Hematopoietic multipotent progenitor cell treated with erythropoietin and hydrocortisone succinate and interleukin-3 and kit ligand, for 15 days (in vitro differentiated cells): ENCODE measurements at places on chromosomes 1 and 21.

DNA sequence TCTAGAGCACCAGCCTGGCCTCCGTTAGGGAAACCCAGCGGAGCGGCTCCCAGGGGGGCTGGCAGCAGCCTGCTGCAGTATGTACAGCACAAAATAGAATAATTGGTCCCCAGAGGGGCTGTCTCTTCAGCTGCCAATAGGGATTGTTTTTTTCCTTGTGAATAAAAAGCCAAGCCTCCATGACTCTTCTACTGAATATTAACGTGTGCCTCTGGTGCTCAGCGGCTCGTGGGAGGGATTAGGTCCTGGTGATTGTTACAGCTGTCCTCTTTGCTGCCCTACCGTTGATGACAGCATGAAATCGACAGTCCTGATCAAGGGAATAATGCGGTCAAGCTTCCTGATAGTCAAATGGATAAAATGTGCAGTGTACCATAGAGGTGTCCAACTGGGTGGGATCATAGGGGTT lies 190.7 kb upstream of the RUNX1 start:
- no peak for DNase-seq

GRCh38 chr1:233163696-233164095 lies 131.8 kb downstream of the PCNX2 start:
- DNase-seq = no peak

DNA sequence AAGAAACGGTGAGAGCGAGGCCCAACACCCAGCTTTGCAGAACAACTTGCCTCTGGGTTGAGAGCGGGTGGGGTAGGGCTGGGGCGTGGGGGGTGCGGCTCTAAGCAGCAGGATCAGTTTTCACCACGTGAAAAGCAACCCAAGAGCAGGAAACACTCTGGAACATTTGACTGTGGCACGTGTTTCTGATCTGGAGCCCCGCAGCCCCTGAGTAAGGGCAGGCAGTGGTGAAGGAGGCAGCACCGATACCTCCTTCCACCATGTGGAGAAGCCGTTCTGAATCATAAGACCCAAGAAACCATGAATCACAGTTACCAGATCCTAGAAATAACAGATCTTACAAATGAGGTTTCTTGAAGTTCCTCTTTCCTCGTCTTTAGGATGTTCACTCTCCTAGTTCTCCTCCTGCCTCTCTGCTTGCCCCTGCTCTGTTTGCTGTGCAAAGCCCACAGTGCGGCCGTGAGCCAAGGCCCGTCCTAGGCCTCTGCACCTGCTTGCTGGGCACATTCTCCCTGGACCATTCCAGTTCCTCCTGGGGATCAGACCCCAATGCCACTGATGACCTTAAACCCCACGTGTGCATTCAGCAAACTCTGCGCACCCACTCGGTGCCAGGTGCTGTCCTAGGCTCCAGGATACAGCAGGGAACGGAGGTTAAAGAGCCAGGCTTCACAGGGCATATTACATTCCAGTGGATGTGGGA lies 31.9 kb downstream of the SLC1A7 start:
- DNase-seq = no peak

GRCh38 chr1:26401891-26402290 lies 8.7 kb upstream of the LIN28A start:
- no peak for DNase-seq

DNA sequence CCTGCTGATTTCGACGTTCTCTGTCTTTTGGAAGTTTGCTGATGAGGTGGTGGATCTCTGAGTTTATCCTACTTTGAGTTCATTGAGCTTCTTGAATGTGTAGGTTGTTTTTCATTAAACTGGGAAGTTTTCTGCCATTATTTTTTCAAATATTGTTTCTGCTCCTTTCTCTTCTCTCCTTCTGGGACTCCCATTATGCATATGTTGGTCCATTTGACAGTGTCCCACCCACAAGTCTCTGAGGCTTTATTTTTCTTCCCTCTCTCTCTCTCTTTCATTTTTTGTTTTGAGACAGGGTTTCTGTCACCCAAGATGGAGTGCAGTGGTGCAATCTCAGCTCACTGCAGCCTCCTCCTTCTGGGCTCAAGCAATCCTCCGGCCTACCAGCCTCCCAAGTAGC lies 11.7 kb downstream of the TNFRSF18 start:
- no peak for DNase-seq

DNA sequence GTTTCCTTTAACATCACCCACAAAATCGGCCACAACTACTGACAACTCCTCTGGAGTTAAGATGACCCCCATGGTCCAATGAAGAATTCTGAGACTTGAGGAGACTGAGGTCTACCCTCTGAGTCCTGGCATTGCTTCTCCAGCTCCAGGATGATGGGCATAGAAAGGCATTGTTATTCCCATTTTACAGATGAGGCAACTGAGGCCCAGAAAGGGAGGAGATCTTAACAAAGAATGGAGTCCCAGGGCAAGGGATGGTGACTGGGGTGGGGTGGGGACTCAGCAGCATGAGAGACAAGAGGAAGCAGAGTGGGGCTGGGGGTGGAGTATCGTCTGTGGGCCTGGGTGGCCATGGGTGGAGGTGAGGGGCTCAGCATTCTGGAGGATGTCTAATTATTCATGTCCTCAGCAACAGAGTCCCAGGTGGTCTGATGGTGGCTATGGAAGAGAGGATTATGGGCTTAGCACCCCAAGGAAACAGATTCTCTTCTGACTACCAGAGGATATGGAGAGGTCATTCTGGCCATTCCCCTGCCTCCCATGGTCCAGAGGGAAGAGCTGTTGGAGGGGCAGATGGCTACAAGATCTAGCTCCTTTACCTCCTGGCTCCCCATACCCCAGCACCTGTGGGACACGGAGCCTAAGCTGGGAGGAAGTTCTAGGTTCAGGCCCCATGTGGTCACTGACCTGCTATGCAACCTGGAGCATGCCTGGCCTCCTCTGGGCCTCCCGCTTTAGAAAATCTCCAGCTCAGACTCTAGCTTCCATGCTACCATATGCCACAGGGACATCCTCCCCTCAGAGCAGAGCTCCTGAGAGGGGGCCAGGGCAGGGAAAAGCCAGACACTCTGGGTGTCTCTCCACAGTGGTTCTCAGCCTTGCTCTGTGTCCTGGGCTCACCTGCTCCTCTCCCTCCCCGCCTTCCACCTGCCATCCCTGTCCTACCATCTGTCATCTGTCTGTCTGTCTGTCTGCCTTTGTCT lies 37.4 kb upstream of the DMBX1 start:
- no peak for DNase-seq

DNA sequence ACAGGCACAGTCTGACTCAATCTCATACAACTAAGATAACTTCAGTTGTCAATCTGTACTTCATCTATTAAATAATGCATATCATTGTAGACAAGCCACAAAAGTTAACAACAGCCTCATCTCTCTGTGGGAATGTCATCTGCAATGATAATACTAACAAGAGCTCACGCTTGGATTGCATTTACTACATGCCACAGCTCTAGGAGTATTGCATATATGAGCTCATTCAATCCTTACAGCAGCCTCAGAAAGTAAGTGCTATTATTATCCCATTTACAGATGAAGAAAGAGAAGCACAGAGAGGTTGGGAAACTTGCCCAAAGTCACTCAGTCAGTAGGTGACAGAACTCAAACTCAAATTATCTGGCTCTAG lies 105.7 kb upstream of the GUCA2B start:
- DNase-seq = no peak

GRCh38 chr1:9328201-9328600 lies 35.5 kb downstream of the SPSB1 start:
- no peak for DNase-seq

- no peak for DNase-seq
Observed at GRCh38 chr1:221696718-221697461, 45.0 kb downstream of the DUSP10 start.
